Activated naive CD4-positive, alpha-beta T cell treated with anti-CD3 and anti-CD28 coated beads, Interleukin-2, amount 50 U/mL, for 72 hours (primary cell): ENCODE measurements at places on chromosomes 1 and 21.

DNA sequence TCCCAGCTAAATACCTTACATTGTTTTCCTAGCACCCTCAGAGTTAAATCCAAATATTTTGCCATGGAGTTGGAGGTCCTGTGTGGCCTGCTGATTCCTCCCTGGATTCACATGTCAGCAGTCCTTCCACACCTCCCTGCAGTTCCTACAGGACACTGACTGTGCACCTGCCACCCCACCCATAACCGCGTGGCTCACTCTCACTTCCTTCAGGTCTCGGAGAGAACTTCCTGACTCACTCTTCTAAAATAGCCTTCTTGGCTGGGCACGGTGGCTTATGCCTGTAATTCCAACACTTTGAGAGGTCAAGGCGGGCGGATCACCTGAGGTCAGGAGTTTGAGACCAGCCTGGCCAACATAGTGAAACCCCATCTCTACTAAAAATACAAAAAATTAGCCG is 8.4 kb upstream of the CAMTA1 start:
- DNase-seq, result no peak

- no peak for DNase-seq
These were observed 3.8 kb upstream of the HES3 start for GRCh38 chr1:6239950-6240768.

- no peak for DNase-seq
These were observed 446.0 kb downstream of the PTPRU start for GRCh38 chr1:29682171-29682918.

DNA sequence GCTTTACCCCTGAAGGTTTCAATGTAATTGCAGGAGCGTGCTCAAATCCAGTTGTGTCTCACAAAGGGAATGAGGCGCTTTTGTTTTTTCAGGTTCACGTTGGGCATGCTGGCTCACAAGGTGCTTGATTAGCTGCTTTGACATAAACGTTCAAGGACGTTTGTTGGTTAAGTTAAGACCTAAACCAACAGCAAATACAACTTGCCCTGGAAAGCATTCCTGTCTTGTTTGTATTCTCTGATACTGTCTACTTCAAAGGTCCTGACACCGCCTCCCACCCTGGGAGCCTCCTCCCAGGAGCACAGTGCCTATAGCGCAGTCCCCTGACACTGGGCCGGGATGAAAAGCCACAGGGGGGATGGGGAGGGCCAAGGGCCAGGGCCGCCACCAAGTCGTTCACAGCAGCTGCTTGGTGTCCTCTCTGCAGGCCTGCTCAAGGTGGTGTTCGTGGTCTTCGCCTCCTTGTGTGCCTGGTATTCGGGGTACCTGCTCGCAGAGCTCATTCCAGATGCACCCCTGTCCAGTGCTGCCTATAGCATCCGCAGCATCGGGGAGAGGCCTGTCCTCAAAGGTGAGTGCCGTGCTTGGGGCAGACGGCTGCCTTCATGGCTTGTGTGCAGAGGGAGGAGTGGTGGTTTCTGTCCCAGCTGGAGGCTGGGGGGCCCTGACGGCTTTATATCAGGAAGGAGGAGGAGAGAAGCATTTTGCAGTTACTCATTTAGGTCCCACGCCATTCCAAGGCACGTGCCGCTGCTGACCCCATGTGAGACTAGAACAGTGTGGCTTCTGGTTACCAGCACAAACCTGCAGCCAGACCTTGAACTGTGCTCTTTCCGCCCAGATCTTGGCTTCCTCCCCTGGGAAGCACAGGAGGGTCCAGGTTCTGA is 6.1 kb downstream of the FAM3B start:
- no peak for DNase-seq

DNA sequence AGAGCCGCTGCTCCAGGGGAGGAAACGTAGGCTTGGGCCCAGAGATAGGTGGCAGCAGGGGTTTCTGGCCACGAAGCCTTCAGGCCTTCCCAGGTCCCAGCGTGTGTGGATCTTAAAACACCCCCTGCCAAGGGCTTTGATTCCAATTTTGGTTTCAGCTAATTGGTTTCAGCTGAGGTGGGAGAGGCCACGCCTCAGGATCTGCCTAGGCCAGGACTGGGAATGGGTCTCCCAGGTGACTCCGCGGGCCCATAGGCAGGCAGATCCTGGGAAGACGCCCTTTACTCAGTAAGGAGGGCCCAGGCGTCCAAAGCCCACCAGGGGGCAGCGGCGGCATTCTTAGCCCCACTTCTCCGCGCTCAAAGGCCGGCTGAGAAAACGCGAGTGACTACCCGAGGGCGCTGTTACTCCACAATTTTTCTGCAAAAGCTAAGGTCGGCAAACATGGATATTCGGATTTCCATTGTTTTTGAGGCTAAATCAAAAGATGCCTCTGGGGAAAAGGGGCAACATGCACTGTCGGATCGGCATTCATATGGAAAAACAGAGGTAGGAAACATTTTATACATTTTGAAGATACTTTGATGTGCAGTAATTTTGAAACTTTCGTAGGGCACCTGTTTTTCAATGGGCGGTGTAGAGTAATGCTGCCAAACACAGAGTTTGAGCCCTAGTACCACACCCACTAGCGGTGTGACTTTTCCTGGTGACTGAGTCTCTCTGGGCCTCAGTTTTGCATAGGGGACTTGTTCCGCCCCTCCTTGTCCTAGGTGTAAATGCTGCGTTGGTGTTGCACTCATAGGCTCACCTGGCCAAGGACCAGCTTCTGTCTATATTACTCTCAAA is 31.8 kb upstream of the BCL10 start:
- peak; percentile 73 for DNase-seq

- DNase-seq, result no peak
These were observed 37.4 kb upstream of the CASZ1 start for GRCh38 chr1:10833630-10834557.

DNA sequence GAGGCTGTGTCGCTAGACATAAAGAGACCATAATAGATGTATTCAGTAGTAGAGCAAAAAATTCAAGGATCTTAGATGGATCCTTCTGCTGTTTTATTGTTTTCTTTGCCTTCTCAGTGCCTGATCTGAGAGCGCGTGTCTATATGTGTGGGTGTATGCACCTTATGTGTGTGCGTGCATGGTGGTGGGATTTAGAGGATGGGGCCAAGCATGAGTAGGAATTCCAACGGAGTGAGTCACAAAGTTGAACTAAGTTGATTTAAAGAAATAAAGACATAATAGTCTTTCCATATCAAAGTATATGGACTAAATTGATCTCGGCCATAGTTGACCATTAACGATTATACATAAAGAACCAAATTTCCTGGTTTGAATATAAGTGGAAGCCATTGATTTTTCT is 178.7 kb downstream of the CYYR1 start:
- no peak for DNase-seq

DNA sequence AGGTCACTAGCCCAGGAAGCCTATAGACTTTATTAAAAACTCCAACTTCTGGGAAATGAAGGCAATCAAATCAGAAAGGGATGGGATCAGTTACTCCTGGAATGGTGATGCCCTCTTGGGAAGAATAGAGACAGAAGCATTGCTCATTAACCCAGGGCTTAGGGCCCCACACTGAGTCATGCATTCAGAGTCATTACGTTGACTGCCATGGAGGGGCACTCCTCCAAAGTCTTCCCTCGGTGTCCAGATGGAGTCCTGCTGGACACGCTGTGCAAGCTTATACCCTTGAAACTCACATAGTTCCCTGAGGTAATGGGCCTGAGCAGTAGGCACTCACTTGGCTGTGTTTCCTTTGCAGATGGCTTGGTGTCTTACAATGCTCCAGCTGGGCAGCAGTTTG is 35.2 kb upstream of the HSD17B7 start:
- no peak for DNase-seq
